ENCODE measurements at places on chromosomes 3 and 15.

DNA sequence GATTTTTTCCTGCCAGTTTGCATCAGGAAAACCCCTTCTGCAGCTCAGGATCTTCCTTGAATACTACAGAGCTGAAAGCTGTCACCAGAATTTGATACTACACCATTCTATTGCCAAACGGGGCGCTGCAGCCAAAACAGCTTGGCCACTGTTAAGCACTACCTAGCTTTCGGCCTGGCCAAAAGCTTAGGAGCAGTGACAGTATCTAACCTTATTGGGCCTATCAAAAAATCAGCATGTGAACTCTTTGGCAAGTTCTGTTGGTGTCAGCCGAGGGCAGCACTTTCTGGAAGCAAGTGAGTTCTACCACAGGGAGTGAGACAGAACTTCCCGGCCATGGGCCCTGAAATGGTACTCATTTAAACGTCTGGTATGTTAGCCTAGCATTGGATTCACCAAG, 16.1 kb upstream of the GYG1 start:
- peak; percentile 57 for DNase-seq

GRCh38 chr3:66253790-66254620, 33.2 kb downstream of the SLC25A26 start:
- peak; percentile 33 for DNase-seq

DNA sequence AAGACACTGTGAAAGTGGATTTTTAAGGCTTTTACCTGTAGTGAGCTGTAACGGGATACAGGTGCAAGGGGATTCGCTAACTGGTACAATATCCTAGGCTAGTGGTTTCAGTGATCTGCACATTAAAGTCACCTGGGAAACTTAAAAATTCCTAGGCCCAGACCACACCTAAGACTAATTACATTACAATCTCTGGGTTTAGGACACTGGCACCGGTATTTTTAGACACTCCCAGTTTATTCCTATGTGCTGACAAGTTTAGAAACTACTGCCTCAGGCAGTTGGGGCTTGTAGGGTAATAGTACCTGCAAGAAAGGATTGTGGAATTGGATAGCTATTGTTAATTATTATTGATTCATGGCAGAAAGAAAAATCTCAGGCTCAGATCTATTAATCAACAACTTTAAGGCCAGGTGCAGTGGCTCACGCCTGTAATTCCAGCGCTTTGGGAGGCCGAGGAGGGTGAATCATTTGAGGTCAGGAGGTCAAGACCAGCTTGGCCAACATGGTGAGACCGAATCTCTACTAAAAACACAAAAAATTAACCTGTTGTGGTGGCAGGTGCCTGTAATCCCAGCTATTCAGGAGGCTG, 50.4 kb upstream of the CASR start:
- DNase-seq = no peak

DNA sequence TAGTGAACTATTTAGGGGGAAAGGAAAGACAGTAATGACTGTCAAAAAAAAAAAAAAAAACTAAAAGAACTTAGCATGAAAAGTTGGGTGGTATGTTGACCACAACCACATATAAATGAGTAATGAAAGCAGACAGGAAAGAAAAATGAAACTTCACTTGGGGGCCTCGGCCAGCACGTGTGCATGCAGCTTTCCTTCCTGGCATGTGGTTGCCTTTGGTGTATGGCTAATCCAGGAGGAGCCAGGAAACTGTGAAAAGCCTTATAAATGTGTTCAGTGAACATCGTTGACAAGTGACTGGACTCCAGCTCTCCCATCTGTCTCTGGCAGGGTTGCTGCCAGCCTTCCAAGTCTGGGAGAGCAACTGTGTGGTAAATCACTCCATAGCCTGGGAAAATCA, 195.1 kb downstream of the DTWD1 start:
- DNase-seq = peak; percentile 97

All from fibroblast of lung (primary cell).